Activated CD8-positive, alpha-beta T cell treated with anti-CD3 and anti-CD28 coated beads, Interleukin-2, amount 10 ng/mL, durations not matched to agents 7 days and 5 days (primary cell): ENCODE measurements at places on chromosomes 16 and 17.
A peak's percentile ranks its signal among the peaks of the same experiment; 100 is the strongest.

GRCh38 chr16:88282564-88283395 is 100.0 kb upstream of the ZNF469 start:
- no peak for DNase-seq

DNA sequence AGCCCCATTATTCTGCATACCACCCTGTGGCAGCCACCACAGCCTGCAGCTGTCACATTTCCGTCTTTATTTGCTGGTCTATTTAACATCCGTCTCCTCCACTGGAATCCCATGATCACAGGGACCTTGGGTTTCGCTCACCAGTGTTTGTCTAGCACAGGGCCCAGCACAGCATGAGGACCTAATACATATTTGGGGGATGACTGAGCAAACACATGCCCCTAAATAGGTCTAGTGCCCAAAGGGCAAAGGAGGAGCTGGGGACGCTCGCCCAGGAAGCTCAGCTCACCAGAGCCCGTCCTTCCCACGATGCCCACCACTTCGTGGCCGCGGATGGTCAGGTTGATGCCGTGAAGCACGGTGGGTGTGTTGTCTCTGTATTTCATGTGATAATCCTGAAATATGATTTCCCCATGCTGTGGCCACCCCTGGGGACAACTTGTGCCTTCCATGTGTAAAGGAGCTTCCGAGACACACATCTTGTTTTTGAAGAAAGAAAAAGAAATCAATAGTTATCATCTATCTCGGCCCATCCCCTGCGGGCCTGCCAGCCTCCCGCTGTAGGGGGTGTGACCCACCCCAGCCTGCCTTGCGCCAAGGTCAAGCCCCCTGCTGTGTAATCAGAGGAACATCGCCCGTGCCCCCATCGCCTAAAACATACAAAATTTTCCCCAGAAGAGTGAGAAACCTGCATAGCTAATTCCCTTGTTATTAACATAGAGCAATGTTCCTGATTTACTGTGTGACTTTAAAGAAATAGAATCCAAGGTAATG is 21.0 kb upstream of the ABCC12 start:
- DNase-seq = no peak

DNA sequence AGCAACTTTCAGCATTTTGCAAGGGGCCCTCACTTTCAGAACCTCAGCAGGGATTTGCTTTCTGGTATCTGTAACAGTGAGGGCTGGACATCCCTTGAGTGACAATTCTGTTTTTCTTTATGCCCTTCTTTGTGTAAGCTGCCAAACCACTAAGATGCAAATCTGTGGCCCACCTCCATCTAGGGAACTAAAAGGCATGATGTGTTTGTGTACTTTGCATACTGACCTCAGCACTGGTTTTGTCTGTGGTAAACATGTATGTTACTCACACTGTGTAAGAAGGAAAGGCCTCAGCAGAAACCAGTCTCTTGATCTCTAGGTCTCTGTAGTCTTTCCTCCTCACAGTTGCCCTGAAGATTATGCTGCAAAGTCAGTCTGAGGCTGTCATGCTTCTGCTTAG is 396.6 kb upstream of the DYNLRB2 start:
- no peak for DNase-seq

DNA sequence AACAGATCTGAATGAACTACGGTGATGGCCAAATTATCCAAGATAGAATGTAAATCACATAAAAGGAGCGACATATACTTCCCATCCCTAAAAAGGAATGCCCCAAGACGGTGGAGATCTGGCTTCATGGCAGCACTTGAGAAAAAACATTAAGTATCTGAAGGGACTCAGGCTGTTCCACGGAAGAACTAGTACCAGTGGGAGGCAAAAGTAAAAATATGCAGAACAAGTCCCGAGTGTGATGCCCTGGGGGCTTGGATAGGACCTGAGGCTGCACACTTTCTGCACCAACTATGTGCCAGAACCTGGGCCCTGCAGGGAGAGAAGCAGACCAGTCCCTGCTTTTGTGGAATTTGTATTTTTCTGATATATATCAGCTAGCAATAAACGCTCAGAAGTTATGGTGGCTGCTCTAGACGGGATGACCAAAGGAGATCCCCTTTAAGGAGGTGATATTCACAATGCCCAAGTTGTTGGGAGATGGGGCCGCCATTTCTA is 539 bp upstream of the CKLF start:
- no peak for DNase-seq

DNA sequence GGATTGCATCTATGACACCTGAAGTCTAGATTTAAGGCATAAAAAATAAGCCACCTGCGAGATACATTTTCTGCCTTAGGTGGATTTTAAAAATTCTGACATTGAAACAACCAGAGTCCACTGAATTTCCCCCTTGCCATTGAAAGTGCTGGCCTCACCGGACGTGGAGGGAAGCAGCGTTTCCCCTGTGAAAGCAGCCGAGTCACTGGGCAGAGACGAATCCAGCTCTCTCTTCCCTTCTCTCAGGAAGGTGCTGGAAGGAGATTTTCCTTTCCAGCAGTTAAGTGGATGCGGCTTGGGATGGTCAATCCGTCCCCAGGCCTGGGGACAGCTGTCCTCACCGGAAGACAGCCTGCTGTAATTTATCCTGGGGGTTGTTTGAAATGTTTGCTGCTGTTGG is 270.9 kb upstream of the FOXF1 start:
- no peak for DNase-seq

GRCh38 chr16:2429771-2430663 is 770 bp downstream of the CCNF start:
- peak; percentile 51 for DNase-seq
